IPS DF 19.7 (cell line): ENCODE measurements at places on chromosomes 2 and 18.

DNA sequence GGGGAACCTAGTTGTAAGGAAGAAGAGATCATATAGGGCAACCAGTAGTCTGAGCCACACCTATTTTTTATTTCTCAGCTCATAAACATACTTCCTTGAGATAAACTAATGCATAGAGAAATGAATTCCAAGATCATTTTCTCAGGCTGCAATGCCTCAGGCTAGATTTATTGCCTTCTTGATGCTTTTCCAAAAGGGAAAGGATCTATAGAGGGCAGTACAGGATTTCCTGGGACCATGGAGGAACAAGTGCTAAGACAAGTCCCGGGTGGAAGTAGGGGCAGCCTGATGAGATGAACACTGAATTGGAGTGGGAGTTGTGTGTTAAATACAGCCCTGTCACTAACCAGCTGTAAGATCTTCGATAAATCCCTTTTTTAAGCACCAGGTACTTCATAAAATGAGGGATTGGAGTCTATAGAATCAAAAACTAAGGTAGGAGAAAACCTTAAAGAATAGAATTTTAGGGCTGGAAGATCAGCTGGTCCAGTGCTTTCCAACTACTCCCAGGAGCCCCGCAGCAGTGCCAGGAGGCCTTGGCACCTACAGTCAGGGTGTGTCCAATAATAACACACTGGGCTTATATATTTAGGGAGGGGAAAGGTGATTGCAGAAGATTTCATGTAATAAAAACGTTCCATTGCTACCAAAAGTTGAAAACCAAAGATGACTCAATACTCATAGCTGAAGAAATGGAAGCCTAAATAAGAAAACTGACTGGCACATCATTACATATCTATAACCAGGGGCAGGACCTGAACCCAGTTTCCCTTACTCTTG is 58.1 kb downstream of the SERTAD2 start:
- no peak for DNase-seq

DNA sequence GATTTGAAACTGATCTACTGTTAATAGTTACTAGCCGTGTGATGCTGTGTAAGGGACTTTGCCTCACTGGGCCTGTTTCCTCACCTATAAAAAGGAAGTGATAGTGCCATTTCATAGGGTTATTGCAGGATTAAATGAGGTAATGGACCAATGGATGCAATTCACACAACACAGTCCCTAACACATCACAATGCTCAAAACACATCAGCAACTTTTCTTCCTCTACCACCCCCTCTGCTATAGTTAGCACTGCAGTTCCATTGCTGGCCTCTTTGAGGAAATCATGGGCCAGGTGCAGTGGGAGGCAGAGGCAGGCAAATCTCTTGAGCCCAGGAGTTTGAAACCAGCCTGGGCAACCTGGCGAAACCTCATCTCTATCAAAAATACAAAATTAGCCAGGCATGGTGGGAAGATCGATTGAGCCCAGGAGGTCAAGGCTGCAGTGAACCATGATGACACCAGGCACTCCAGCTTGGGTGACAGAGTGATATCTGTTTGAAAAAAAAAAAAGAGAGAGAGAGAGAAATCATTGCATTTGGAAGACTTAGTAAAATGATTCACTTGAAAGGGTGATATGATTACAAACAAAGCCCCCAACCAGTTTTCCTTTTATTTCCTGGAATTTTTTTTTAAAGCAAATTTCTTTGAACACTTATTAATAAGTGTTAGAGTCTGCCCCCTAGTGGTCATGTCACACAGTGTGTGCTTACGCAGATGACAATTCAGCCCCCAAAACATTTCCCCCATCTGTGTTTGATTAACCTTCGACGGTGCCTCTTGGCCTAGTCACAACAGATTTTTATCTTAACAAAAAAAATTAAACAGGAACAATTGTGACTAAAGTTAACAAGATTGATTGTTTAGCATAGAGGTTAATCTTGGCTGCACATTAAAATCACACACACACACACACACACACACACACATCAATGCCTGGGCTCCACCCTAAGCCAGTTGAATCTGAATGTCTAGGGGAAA is 88.6 kb upstream of the BCL11A start:
- DNase-seq, result no peak

DNA sequence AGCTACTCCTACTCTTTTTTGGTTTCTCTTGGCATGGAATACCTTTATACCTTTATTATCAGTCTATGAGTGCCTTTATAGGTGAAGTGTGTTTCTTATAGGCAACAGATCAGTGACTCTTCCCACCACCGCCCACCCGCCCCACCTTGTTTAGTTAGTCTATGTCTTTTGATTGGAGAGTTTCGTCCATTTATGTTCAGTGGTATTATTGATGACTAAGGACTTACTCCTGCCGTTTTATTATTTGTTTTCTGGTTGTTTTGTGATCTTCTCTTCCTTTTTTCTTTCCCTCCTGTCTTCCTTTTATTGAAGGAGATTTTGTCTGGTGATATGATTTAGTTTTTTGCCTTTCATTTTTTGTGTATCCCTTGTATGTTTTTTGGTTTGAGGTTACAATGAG is 179.5 kb downstream of the GULP1 start:
- no peak for DNase-seq

DNA sequence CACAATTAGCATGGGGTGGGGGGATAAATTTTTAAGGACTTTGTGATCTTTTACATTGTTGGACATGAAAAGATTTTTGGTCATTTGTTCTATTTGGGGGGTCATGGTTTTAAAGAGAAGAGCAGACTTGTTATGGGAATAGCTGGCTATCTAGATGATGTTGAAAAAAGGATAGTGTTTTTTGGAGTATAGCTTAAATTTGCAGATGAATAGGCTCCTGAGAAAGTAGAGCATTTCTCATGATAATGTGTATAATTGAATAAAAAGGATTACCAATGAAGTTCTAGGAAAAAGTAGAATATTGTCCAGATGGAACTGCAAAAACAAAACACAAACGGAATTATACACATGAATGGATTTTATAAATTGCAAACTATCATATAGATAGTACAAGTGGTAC is 186.3 kb downstream of the GPD2 start:
- DNase-seq, result no peak

DNA sequence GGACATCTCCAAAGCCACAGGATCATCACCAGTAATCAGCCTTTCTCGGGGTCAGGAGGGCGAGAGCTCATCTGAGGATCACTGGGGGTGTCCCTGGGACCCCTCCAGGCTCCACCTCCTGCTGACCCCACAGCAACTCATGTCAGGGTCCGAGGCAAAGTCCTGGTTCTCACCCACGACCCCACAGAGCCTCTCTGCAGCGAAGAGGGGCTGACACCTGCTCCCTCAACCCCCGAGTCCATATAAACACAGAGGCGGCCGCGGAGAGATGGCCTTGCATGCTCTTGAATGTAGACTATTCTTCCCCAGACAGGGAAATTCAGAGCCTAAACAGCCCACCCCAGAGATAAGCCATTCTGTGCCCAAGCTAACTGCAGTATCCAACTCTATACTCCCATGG is 29.9 kb downstream of the HS6ST1 start:
- no peak for DNase-seq

- no peak for DNase-seq
Observed at GRCh38 chr2:111663471-111664274, 220.3 kb downstream of the ANAPC1 start.

GRCh38 chr2:231490801-231491200 is 26.5 kb upstream of the NCL start:
- no peak for DNase-seq

GRCh38 chr18:78721238-78721875 is 258.3 kb upstream of the SALL3 start:
- DNase-seq, result no peak

DNA sequence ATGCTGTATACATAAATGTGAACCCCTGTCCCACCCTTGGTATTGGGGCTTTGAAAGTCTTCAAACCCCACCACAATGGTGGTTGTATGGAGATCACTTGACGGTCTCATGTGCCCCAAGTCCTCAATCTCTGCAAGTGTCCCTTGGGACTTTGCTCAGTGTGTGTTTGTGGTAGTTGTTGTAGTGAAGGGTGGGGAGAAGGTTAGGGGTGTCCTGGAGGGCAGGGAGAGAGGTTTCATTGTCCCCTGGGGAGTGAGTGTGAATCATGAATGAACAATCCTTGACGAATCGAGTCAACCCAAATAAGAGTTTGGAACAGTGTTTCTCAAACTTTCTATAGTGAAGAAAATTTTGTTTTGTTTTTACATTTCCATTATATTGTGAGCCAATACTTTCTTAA is 28.1 kb downstream of the COL4A3 start:
- no peak for DNase-seq

- peak; percentile 42 for DNase-seq
Observed at GRCh38 chr2:44715671-44716081, 225.8 kb upstream of the SIX3 start.

DNA sequence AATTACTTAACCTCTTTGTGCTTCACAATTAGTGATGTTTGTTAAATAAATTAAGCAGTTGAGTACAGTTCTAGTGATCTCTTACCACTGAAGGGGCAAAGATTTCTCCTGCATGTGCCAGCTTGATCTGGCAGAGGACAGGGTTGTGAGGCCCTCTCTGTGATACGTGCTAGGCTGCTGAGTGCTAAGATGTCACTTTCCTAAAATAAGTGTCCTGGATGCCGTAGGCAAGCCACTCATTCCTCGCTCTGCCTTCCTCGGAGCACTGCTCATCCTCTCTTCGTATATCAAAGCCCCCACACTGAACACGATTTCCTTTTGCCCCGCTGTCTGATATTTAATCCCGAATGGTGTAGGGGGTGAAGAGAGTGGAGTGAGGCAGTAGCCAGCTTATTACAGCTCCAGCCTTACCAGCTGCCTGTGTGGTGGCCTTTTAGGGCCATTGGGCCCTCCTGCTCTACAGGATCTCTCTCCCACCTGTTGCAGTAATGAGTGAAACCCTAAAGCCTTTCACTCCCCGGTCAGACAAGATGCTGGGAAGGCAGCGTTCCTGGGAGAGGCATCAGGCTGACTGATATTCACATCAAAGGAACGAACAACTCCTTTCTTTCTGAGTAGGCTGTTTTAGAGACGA is 40.5 kb downstream of the PTPRM start:
- no peak for DNase-seq

DNA sequence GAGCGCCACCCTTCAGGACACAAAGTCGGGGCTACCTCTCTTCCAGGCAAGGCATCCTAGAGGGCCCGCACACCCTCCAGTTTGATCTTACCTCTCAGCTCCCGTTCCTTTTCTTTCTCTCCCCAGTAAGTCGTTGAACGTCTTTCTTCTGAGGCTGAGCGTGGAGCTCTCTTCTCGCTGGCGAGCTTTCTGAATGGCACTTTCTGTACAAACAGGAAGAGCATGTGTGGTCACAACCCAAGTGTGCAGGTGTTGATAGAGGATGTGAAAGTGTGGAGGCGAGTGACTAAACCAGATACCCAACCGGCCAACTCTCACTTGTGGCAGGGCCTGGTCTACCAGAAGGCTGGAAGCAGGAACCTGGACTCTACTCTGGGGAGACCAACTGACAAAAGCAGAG is at the start of gene AFF3:
TSS of gene AFF3 (minus strand) at position 198 of the 400 bp plus-strand sequence. CDS start 38,136 bp downstream, outside the sequence.
- DNase-seq, result no peak

DNA sequence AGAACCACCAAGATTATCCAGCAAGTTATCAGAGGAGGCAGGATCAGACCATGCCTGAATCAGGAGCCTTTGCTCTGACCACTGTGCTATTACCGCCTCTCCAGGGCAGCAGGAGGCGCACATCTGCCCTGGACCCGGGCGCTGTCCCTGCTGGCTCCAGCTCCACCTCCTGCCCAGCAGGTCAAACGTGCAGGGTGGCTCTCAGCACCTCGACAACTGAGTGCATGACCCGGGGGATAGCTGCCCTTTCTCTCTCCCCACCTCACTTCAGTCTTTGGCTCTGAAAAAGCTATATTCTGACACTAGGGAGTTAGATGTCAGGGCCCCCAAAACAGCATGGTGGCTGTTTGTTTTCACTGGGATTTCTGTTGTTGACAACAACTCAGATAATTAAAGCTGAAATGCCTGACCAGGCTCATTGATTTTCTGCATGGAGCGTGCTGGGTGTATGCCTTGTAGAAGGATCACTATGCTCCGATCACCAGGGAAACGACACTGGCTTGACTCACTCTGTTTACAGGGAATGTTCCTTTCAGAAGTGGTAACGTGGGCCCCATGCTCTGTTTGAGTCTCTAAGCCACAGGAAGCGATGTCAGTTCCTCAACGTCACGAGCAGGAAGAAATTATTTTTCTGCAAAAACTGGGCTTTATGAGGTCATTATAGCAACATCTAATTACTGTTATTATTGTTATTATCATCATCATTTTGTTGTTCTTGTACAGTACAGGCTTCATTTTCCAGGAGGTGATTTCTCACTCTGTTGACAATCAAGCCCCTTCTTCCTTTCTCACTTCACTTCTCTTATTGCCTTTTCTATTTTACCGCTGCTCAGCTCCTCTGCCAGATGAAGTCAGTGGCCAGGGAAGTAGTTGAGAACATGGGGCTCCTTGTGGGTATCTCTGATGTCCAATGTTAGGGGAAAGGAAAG is 125.6 kb downstream of the PLB1 start:
- DNase-seq, result no peak

GRCh38 chr2:29112379-29112778 is 2.8 kb upstream of the CLIP4 start:
- no peak for DNase-seq

- DNase-seq, result no peak
Observed at GRCh38 chr2:240644171-240644651, 18.9 kb downstream of the GPR35 start.

GRCh38 chr2:54673501-54673998 is 49.9 kb upstream of the EML6 start:
- no peak for DNase-seq

DNA sequence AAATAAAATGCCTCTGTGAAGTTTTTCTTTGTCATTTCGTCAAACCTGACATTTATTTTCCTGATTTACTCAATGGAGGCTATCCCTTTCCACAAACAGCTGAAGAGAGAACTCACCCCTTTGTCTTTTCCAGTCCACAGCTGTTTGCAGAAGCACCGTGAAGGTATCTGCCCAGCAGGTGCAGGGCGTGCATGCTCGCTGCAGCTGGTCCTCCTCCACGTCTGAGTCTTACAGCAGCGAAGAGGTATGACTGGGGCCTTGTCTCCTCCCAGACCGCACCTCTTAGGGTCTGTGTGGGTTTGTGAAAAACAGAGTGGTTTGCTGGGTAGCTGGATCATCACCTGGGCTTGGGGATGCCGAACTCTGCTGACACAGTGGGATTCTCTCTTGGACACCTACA is 9.7 kb downstream of the SPP2 start:
- DNase-seq, result no peak

- no peak for DNase-seq
Observed at GRCh38 chr2:101949304-101949703, 42.5 kb upstream of the IL1R2 start.

GRCh38 chr18:24924066-24924716 is 427.8 kb downstream of the ZNF521 start:
- DNase-seq, result no peak

DNA sequence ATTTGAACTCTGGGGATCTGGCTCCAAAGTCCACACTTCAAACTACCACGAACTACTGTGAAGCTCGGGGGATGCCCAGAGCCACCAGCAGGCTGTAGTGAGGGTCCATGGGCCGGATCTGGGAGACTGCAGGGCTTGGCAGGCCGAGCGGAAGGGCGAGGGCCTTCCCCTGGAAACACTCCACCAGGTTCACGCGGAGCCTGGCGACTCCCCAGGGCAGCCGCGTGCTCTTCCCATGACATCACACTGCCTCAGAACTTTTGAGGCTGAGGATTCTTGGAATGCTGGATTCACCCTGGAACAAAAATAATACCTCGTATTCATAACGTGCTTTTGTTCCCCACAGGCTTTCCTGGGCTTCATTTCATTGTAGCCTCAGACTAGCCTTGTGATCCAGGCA is 201.0 kb downstream of the SMAD7 start:
- DNase-seq, result no peak

- DNase-seq, result no peak
Observed at GRCh38 chr2:40032650-40033319, 253.7 kb upstream of the THUMPD2 start.
